ENCODE measurements at places on chromosomes 5 and 9. TPM values are rescaled to one million over a fixed set of nuclear protein-coding genes. Genes with fewer than 3 reads are reported as not detected.

The DNAJC25 gene
- total RNA-seq: 4.2 TPM

The ROR2 gene
- not detected for total RNA-seq

The LAMC3 gene
- total RNA-seq: 0.20 TPM

The NR4A3 gene
- 0.20 TPM for total RNA-seq

The ZNF354B gene
- 4.1 TPM for total RNA-seq

The PDE8B gene
- total RNA-seq: not detected

The SH3PXD2B gene
- 15.7 TPM for total RNA-seq

The AGXT2 gene
- not detected for total RNA-seq

The PKN3 gene
- total RNA-seq: 29.7 TPM

The SLC34A3 gene
- not detected for total RNA-seq

The FOXD4L3 gene
- not detected for total RNA-seq

The ELP1 gene
- 21.5 TPM for total RNA-seq

The KIAA0825 gene
- total RNA-seq: 2.5 TPM

The NKD2 gene
- total RNA-seq: 0.25 TPM

The GRXCR2 gene
- total RNA-seq: not detected

The CAVIN4 gene
- total RNA-seq: 0.94 TPM

The PKD2L2 gene
- total RNA-seq: not detected

The GLIPR2 gene
- 26.0 TPM for total RNA-seq

The SLC34A1 gene
- total RNA-seq: not detected

The CAMK2A gene
- not detected for total RNA-seq

The CCDC69 gene
- 18.7 TPM for total RNA-seq

The BRINP1 gene
- total RNA-seq: 0.40 TPM

The CLTB gene
- total RNA-seq: 195 TPM

The GAPT gene
- not detected for total RNA-seq

The CSF1R gene
- total RNA-seq: not detected

The PCDHAC1 gene
- not detected for total RNA-seq

The ELOVL7 gene
- 2.5 TPM for total RNA-seq

The C5orf52 gene
- not detected for total RNA-seq

The CPLANE1 gene
- total RNA-seq: 8.5 TPM

The SPINK9 gene
- total RNA-seq: not detected

The SOX30 gene
- not detected for total RNA-seq

The NUTM2G gene
- total RNA-seq: not detected

The ADCY2 gene
- not detected for total RNA-seq

The GFI1B gene
- not detected for total RNA-seq

The DMRT2 gene
- total RNA-seq: not detected

The INSL4 gene
- not detected for total RNA-seq

The ZNF618 gene
- 14.4 TPM for total RNA-seq

The SPINK4 gene
- total RNA-seq: not detected

The KIF12 gene
- total RNA-seq: 0.80 TPM

The STK10 gene
- 43.8 TPM for total RNA-seq

The FEM1C gene
- 11.8 TPM for total RNA-seq

The CENPH gene
- total RNA-seq: 22.0 TPM

The PCDHB9 gene
- total RNA-seq: 0.15 TPM

The HSPB3 gene
- not detected for total RNA-seq

The NR6A1 gene
- total RNA-seq: 0.54 TPM
